Gastroesophageal sphincter (tissue), 4 donors: ENCODE measurements at places on chromosomes 6 and 20. TPM values are rescaled to one million over a fixed set of nuclear protein-coding genes. Genes with fewer than 3 reads are reported as not detected.

The CEBPB gene
- total RNA-seq = 103 TPM

The HLA-DOB gene
- total RNA-seq = not detected

The TRIM40 gene
- not detected for total RNA-seq

The PKIG gene
- 274 TPM for total RNA-seq

The FOXQ1 gene
- 2.3 TPM for total RNA-seq
